ENCODE measurements at places on chromosomes 3 and 15.

DNA sequence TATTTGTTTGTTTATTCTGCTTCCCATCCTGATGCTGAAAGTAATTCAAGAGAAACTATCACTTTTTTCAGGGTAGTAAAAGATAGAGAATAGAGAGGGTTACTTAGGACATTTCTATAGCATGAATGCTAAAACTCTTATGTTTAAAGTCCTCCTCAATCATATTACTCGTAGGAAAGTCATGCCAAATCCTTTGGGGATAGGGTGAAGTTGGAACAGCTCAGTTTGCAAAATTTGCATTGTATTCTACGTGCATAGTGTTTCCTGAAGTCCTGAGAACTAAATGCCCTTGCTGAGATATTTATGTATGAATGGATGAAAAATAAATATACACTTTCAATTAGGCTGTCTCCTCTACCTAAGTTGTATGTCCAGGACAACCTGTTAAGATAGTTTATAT lies 14.6 kb downstream of the PLSCR5 start:
- no peak for DNase-seq

DNA sequence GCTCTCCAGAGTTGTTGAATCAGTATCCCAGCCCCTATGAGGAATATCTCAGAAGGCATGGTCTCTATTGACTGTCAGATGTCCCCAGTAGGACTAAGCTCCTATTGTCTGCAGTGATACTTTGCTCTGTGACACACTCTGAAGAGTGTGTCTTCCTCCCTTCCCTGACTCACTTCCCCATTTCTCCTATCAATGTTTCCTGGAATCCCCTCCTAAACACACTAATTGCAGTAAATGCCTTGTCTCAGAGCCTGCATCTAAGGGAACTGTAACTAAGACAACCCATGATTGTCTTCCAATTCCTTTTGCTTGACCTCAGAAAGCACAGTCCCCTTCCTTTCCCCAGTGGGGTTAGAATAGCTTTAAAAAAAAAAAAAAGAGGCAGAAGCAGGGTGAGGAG lies 397.3 kb upstream of the PROK2 start:
- no peak for DNase-seq

DNA sequence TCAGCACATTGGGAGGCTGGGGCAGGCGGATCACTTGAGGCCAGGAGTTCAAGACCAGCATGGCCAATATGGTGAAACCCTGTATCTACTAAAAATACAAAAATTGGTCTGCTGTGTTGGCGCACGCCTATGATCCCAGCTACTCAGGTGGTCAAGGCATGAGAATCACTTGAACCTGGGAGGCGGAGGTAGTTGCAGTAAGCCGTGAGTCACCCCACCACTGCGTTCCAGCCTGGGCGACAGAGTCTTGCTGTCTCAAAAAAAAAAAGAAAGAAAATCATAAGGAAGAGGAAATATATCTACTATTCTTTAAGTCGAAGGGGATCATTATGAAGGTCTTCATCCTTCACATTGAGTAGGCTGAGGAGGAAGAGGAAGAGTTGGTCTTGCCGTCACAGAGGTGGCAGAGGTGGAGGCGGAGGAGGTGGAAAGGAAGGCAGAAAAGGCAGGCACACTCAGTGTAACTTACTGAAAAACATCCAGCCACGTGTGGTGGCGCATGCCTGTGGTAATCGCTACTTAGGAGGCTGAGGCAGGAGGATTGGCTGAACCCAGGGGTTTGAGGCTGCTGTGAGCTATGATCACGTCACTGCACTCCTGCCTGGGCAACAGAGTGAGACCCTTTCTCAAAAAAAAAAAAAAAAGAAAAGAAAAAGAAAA lies 14.2 kb downstream of the CSK start:
- DNase-seq = no peak

DNA sequence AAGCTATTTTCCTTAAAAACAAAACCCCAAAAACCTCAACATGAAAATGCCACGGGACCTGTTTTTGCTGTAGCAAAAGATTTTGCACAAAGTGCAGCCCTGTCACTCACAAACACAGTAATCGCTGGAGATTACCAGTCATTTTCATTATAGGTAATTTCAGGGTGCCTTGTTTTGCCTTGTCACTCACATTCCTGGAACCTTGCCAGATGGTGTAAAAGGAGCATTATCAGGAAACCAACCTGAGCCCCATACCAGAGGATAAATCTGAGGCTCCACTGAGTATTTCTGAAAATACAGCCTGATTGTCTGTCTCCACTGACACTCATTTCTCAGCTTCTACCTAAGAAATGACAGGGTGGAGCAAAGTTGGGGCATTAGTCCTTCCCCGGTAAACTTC lies 791.3 kb upstream of the LMCD1 start:
- no peak for DNase-seq

GRCh38 chr3:188916934-188917401 lies 254.8 kb upstream of the TPRG1 start:
- no peak for DNase-seq

DNA sequence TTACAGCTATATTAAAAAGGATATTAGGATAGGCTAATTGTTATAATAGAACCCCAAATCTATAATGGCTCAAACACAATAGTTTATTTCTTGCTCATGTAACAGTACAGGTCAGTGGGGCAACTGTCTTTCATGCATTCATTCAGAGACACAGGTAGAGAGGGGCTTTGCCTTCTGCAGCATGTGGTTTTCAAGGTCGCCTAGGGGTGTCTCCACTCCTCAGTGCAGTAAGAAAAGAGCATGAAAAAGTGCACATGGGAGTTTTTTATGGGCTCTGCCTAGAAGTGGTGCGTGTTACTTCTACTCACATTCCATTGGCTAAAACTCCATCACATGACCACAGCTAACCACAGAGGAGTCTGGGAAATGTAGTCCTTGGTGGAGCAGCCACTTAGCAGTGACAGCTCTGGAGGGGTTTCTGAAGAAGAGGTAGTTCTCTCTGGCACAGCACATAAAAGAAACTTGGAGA lies 1.8 kb downstream of the ZBTB38 start:
- DNase-seq = no peak

- no peak for DNase-seq
These were observed 1237.9 kb downstream of the ROBO2 start for GRCh38 chr3:78277801-78278200.

DNA sequence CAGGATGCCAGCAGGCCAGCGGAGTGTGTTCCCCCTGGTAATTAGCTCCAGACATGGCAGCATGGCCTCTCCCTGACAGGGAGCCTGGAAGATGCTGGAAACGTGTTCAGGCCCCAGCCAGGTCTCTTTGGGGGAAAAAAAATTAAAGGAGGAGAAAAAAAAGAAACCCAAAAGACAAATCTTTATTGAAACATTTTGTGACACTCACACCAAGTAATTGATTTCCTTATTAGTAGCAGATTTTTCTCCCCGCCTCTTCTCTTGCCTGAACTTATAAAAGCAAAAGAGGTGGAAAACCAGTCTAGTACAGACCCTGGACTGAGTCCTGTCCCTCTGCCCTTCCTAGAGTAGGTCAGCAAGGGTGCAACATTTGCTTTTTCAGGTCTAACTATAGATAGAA lies 42.7 kb upstream of the SMAD6 start:
- no peak for DNase-seq

GRCh38 chr3:122952520-122952919 lies 75.0 kb downstream of the SEMA5B start:
- DNase-seq = no peak

- no peak for DNase-seq
These were observed 39.7 kb downstream of the CCNL1 start for GRCh38 chr3:157120071-157120892.

DNA sequence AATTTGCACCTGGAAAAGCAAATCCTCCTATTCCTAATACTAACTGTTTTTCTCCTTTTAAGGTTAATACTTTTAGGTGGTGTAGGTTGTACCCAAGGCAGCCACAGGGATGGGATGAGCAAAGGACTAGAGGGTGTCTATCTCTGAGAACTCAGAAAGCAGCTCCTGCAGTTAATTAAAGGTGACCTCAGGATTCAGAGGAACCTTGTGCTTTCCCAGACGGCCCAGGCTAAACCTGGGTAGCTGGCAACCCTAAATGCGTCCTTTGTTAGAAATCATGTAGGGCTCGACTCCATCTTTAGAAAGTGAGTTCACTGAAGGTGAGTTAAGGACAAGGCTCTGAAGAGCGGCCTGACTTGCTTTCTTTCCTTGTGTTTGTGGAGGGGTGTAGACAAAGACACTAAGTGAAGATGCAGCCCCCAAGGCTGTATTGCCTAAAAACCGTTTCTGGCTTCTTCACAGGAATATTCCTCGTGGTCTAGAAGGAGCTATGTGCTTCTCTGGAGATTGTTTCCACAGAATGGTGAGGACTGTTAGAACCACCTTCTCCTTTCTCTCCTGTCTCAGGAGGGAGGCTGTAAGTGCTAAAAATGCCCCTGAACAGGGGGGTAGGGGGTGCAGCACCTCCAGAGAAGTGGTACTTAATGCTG lies 14.9 kb downstream of the FNDC3B start:
- no peak for DNase-seq

- no peak for DNase-seq
These were observed 86.2 kb downstream of the RFTN1 start for GRCh38 chr3:16427103-16427965.

- DNase-seq = no peak
These were observed 46.1 kb downstream of the ZFAND6 start for GRCh38 chr15:80105595-80105994.

DNA sequence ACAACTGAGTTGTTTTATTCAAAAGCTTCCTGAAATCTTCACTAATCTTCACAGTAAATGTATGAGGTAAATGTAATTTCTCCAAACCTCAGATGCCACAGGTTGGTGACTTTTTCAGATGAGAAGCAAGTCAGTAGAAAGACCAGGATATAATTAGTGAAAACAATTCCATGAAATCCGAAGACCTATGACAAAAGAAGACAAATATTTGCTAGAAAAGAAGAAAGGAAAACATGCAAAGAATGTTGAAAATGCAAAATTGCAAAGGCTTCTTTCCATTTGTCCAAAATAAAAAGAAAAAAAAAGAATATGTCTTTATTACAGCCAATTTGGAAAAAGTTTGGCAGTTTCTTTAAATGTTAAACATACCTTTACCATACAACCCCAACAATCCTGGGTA lies 88.3 kb upstream of the MYRIP start:
- no peak for DNase-seq

DNA sequence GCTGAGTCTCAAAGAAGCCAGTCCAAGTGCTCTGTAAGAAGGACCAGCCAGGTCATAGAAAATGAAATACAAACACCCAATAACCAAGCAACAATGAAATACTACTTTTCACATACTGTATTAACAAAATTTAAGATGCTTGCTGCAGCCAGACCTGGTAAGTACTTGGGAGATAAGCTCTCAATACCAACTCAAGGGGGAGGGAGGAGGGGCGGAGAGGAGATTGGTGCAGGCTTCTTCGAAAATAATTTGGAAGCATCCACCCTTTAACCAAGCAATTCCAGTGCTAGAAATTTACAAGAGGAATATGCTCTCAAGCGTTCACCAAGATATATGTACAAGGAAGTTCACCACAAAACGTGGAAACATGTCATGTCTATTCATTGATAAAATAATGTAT lies 7.6 kb upstream of the LRRC2 start:
- no peak for DNase-seq

DNA sequence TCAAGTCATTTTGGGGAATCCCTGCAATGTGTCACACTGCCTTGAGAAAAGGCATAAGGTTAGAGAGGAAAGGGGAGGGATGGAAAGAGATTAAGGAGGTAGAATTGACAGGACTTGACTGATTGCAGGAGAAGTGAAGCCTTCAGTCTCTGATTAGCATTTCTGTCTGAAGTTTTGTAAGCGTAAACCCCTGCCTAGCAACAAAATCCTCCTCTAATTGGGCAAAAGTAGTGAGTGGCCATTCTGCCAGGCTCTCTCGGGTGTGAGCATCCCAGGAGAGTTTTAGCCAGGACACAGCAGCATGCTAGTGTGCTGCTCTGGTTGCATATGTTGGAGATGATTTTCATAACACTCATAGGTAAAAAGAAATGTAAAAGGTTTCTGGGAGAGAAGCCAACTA lies 117.0 kb upstream of the MRPL3 start:
- no peak for DNase-seq

DNA sequence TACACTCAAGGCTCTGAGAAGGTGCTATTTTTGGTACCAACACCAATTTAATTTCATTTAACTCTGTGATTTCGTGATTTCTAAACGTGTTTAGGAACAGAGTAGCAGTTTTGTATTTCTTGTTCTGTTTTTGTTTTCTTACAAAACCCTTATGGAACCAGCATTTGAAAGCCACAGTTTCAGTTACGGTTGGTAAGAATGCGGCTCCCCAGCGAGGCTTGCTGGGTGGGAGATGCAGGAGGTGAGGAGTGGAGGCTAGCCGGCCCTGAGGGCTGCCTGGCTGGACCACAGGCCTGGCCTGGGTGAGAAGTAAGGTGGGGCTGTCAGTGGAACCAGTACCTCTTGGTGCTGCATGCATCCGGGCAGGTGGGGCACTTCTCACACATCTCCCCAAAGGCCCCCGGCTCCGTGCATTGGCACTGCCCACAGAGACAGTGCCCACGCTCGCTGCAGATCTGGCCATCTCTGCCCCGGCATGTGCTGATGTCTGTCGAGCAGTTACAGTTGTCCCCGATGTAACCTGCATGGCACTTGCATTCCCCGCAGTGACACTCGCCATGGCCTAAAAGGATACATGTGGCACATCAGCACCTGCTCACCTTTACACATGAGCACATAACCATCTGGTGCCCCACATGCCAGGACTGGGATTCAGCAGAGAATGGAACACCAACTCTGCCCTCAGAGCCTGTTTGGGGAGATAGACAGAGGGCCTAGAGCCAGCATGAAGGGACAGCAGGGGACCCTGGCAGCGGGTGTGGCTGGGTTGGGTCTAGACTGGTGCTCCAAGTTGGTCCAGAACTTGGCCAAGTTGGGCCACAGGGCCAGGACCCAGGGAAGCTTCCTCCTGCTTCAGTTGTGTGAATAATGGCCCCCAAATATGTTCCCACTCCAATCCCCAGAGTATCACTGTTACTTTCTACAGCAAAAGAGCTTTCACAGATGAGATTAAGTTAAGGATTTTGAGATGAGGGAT lies 43.4 kb downstream of the UMPS start:
- no peak for DNase-seq
